ENCODE measurements at places on chromosomes 16 and 17.

DNA sequence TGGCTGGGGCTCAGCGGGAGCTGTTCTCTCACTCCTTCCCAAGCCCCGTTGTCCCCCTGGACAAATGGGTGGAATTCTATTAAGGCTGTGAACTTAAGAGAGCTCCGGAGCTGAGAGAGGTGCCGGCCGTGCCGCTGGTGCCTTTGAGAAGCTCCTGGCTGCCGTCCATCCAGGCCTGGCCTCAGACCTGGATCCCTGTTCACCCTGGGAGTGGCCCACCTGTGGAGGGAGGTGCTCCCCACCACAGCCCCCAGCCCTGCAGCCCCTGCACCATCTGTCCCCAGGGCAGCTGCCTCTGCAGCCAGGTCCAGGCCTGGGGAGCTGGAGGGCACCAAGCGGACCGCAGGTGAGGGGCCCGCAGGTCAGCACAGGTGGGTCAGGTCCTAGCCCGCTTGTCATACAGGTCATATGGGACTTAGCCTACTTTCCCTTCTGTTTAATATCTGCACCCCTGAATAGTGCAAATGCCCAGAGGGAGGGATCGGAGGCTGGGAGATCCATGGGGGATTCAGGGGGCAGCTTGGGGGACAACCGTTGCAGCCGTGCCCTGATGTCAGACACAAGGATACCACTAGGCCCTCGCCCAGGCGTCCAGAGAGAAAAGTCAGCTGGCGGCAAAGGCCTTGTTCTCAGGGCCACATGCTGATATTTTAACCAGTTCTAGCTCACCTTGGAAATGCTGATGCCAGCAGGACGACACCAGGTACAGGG is 15.2 kb upstream of the METRNL start:
- DNase-seq = no peak

DNA sequence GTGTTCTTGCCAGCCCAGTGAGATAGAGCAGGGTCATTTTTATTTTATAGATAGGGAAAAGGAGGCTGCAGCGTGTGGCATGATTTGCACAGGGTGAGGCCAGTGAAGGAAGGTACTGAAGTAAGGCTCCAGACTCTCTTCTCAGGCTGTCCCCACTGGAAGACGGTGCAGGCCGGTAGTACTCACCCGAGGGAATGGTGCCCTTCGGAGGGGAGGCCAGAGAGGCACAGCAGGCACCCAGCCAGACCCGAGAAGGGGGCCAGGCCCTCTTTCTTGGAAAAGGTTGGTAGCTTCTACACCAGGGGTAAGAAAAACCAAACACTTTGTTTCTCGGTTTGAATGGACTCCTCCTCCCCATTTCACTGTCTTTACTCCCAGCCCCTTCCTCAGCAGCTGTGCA is 288 bp downstream of the ANKRD40CL start:
- DNase-seq = no peak

GRCh38 chr17:20120836-20121235 is 111.7 kb downstream of the SPECC1 start:
- DNase-seq = no peak

DNA sequence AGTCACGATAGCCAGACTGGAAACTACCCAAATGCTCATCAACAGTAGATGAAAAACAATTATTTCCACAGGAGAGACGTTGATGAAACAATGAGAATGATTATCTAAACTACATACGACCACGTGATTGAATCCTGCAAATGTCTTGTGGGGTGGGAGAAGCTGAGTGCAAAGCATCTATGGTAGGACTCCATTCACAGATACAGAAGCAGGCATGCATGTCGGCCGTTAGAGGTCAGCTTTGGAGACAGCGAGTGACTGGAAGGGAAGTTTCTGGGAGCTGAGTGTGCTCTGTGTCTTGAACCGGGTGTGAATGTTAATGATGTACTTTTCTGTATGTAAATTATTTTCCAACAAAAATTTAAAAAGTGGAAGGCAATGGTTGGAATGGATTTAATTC is 71.5 kb upstream of the DNAJA2 start:
- DNase-seq = no peak

- no peak for DNase-seq
Observed at GRCh38 chr16:25089351-25089750, 22.2 kb upstream of the LCMT1 start.

DNA sequence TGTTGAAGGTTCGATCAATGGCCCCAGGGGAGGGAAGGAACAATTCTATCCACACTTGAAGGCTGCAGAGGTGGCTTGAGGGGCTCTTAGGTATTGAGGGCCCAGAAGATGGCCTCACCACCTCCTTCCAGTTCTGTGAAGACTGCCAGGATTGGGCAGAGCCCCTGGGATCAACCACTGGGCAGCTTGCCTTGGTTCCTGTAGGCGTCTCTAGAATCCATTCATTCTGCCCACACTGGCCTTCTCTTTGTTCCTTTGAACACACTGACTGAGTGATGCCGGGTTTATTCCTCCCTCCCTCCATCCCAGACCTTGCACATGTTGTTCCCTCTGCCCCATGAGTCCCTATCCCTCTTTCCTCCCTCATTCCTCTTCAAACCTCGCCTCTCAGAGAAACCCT is 50.5 kb downstream of the SYT17 start:
- DNase-seq = no peak

GRCh38 chr16:51648526-51648925 is 497.5 kb upstream of the SALL1 start:
- no peak for DNase-seq

GRCh38 chr16:86868786-86869185 is 290.4 kb downstream of the FOXL1 start:
- DNase-seq = no peak

GRCh38 chr17:56908001-56908542 is 5.8 kb downstream of the TRIM25 start:
- DNase-seq = no peak
